RPMI8226 (cell line): ENCODE measurements at places on chromosomes 12 and 14.

DNA sequence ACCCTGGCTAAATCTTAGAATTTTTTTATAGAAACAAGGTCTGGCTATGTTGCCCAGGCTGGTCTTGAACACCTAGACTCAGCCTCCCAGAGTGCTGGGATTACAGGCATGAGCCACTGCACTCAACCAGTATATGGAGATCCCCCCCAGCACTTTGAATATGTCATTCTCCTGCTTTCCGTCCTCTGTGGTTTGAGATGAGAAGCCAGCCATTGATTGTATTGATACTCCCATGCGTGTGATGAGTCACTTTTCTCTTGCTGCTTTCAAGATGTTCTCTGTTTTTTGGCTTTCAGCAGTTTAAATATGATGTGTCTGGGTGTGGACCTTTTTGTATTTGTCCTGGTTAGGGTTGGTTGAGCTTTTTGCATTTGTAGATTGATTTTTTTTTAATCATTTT, 75.2 kb upstream of the DNM1L start:
- DNase-seq, result no peak

- no peak for DNase-seq
These were observed 30.5 kb upstream of the AP4S1 start for GRCh38 chr14:30994681-30995620.

- DNase-seq, result no peak
These were observed 1.2 kb upstream of the TRIM9 start for GRCh38 chr14:51095854-51096823.

DNA sequence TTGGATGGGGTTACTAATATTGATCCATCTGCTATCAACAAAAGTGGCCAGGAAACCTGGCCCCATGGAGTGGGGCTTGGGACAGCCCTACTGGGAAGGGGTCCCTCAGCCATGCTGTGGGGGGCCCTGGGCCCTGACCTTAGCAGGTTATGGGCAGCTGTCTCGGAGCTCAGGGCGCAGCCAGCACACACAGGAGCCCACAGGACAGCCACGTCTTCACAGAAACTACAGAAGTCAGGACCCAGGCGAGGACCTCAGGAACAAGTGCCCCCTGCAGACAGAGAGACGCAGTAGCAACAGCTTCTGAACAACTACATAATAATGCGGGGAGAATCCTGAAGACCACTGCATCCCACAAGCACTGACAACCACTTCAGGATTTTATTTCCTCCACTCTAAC, 11.9 kb upstream of the FKBP11 start:
- DNase-seq, result no peak
